ENCODE measurements at places on chromosomes 12 and 14.

DNA sequence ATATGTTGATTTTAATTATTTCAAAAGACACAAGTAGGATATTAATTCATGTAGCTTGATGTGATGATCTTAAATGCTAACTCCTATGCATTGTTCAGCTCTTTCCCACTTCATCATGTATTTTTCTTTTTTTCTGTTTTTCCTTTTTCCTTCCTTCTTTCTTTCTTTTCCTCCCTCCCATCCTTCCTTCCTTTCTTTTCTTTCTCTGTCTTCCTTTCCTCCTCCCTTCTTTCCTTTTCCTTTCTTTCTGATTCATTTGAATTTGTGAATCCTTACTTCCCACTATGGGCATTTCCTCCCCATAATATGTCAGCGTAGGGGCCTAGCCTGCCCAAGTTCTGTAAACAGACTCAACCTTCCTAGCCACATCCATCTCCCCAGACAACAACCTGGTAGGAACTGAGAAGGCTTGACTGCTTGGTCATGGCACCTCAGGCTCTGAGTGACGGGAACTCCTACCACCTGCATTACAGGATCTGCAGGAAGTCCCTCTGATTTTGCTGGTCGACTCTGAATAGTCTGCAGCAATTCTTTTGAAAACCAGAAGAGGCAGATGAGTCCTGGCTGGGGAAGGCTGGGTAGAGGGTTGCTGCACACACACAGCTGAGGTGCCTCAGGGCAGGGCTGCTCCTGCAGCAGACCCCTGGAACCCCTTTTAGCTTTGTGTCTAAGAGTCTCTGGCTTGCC lies 33.4 kb upstream of the BHLHE41 start:
- no peak for DNase-seq

DNA sequence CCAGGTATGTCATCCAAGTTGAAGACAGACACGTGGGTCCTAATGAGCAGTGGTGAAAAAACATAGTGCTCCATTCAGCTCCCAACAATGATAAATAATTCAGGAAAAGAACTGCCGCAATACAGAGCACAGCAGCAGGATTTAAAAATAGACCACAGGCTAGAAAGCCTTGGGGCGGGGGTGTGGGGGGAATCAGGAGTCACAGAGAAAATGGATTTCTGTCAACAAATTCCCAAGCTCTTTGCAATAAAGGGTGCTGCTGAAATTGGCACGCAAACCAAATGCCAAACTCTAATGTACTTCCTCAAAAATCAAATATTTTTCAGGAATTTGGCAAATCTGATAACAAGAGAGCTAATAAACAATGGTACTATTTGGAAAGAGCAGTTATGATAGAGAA lies 58.6 kb downstream of the R3HDM2 start:
- DNase-seq = no peak

DNA sequence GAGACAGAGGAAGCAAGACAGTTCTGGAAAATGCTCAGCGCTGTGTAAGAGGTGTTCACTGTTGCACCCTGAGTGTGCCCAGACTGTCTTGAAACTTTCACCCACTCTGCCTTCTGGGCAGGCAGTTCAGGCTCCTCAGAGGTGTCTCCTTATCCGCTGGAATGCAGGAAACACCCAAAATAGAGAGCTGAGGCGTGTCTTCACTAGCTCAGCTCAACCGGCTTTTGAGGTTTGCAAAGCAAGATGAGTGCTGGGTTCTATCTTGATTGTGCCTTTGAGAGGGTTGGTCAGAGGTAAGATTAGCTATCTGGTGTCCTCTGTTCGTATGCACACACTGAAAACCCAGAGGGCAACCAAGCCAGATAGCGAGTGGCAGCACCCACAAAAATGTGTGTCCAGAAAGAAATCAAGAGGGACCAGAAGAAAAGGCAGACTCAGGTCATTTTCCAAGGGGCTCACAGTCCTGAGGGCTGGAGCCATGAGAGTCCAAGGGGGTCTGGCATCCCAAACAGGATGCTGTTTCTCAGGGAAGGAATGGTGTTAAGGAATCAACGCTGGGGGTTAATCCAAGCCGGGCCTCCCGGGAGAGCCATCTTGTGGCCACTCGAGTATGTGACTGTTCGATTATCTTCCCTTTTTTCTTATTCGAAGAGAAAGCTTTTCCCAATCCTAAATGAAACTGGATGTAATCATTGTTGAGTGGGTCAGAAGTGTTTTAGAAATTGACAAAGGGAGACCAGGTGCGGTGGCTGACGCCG lies 47.1 kb downstream of the TBX3 start:
- no peak for DNase-seq

DNA sequence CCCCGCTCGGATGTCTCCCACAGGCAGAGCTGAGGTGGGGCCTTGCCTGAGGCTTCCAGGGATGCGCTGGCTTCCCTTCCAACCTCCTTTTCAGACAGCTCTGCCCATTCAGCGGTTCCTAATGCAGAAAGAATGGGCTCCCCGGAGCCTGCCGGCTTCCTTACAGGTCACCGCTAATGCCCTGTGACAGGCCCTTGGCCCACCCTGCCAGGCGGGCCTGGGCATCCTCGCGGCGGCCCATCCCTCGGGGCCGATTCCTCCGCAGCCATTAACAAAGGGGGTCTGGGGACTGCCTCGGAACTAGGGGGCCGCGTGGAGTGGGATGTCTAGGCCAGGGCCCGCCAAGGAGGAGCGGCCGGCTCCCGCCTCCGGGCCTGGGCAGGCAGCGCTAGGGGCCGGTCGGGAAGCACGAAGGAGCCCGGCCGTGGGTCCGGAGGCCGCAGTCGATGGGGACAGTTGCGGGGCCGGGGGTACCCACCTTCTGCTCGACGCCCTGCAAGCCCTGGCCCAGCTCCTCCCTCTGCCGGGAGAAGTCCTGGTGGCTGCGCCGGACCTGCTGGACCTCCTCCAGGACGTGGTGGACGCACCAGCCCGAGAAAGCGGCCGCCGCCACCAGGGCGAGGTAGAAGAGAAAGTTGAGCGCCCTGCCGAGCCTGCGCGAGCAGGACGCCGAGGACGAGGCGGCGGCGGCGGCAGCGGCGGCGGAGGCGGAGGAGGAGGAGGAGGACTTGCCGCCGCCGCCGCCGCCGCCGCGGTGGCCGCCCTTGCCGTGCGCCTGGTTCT lies 738 bp downstream of the CKAP4 start:
- no peak for DNase-seq

- no peak for DNase-seq
Observed at GRCh38 chr12:11026118-11026517, 3.7 kb upstream of the TAS2R19 start.

GRCh38 chr14:93347850-93348249 lies 868 bp downstream of the COX8C start:
- DNase-seq = no peak

DNA sequence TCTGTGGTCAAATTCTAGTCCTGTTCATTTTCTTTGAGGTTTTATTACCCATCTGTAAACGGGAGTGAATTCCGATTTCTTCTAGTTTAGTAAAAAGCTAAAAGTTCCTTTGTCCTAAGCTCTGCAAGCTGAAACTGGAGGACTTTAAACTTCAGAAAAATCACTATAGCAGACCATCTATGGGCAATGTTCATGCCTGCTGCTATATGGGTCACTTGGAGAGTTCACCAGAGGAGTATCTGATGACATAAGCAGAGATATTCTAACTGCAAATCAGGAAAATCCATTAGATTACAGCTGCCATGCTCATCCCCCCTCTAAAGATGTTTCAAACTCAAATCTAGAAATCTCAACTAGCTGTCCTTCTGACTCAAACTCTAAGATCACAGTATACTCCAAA lies 193.0 kb upstream of the RTL1 start:
- DNase-seq = no peak

DNA sequence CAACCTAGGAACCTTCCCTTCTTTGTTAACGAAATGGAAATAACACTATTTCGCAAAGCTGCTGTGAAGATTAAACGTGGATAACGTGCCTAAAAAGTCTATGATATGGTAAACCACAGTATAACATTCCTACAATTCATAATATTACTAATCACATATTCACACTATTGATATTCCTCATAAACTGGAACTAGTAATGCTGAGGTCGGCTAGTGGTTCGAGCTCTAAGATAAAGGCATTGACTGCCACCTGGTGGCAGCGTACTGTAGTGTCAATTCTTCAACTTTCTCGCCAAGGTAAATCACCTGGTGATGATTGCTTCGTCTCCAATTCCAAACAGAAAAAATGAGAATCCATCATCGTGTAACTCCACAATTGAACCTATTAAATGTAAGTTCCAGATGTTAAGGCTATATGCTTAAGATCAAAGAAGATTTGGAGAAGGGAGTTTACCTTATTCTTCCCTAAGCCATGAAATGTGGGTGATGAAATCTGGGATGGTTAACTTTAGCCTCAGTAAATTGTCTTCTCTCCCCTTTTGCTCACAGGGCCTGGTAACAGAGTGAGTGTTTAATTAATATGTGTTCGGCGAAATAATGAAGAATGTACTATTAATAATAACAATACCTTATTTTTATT lies 197.5 kb upstream of the TMEM132C start:
- DNase-seq = no peak

DNA sequence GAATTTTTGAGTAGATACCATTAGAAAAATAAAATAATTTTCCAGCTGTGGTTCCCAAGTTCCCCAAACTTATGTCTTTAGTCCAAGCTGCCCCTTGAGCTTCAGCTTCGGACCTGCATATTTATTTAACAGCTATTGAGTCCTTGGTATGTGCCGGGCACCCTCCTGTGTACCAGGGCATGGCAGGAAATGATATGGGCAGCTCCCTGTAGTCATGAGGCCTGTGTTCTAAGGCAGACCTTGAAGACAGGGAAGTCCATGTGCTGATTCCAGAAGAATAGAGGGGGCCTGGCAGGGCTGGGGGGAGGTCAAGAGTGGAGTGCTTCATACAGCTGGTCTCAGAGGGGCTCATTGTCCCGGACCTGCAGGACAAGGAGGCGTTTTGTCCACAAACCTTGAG lies 29.2 kb downstream of the TRAF3 start:
- DNase-seq = no peak

- no peak for DNase-seq
Observed at GRCh38 chr12:116074686-116075085, 202.8 kb downstream of the MED13L start.

- DNase-seq = no peak
Observed at GRCh38 chr14:81295958-81296923, 75.5 kb upstream of the GTF2A1 start.

DNA sequence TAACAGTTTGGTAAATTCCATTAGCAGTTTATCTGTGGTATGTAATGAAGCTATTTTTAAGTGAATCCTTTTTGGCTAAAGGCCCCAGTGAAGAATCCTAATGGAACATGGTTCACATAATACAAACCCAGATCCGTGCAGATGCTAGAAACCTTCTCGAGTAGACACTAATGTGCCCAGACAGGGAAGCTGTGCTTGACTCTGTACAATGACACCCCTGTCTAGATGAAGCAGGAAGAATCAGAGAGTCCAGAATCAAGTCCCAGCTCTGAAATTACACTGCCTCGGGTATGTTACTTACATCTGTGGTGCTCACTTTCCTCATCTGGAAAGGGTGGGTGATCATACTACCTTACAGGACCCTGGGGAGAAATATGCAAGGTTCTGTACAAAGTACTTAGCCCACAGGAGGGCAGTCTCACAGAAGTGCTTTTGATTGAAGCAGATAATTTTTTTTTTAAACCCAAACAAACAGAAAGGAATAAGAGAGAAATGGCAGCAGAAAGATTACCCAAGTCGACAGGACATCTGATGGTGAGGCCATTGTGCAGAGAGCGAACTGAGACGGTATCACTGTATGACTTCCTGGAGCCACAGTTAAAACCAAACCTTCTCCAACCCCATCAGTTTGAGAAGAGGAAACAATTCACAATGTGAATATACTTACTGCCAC lies 8.5 kb downstream of the CRACR2A start:
- no peak for DNase-seq

DNA sequence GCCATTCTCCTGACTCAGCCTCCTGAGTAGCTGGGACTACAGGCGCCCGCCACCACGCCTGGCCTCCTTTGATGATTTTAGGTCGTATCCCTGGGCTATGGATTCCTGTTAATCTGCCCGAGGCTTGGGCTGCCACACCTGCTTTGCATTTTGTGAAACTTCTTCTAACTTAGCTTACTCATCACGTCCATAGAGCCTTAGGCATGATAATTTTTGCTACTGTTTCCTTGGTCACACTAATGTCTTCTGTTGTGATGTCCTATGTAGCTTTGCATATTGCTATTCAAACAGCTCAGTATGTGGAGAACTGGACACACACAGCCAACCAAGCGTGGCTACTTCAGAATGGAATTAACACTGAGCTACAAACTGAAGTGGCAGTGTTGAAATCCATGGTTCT lies 47.5 kb upstream of the DDX11 start:
- DNase-seq = no peak

GRCh38 chr12:9039397-9039977 lies 50.1 kb downstream of the KLRG1 start:
- no peak for DNase-seq

DNA sequence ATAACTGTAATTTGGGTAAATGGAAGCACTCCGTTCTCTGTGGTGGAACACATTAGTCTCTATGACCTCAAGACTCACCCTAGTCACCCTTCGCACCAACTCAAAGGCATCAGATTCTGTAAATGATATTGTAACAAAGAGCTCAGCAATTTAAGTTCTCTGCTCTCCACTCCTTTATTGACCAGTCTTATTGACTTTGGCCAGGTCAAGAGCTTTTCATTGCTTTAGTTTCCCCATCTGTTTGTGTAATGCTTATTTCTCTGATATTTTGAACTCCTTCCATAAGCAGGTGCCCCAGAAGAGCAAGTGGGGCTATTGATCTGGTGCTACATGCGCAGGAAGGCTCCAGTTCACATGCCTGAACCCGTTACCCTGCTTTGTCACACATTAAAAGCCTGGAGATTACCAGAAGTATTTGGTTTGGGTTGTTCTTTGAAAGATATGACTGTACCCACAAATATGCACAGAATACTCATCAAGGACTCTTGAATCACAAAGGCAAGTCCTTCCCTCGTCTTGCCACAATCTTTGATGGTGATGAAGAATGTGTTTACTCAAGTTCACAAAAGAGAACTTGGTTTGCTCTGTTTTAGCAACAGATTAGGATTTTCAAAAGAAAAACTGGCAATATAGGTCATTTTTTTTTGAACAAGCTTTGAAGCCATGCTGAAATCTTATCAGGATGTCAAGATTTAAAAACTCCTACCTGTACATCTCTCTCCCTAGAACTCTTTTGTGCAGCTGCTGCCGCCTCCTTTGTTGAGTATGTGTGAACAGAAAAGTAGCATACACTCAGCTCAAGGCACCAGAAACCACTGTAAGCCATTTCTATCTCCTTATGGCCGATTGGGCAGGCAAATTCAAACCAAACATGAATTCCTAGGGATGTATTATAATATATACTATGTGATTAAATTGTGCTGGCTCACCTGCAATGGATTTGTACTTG lies 193.9 kb downstream of the BCAT1 start:
- DNase-seq = no peak
